ENCODE measurements at places on chromosomes 11 and 22.

DNA sequence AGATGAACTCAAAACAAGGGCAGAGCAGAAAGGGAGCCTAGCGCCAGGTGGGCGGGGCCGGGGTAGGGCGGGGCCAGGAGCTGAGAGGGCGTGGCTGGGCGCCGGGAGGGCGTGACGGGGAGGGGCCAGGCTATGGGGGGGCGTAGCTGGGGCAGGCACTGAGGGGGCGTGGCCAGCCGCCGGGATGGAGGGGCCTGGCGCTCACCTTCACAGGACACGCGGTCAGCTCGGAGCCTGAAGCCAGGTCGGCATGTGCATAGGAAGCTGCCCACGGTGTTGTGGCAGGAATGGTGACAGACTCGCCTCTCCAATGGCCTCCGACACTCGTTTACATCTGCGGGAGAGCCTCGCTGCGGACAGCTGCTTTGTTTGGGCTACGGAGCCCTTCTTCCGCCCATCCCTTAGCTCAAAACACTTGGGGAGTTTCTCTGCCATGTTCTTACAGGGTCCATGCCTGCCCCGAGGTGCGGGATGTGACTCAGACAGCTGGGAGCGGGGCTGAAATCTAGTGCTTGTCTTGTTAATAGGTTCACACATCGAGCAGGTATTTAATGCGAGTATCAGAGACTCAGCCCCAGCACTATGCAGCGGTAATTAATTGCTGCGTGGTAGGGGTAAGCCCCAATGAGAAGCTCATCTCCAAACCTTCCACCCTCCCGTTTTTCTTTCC lies 13.4 kb downstream of the VWCE start:
- no peak for DNase-seq

DNA sequence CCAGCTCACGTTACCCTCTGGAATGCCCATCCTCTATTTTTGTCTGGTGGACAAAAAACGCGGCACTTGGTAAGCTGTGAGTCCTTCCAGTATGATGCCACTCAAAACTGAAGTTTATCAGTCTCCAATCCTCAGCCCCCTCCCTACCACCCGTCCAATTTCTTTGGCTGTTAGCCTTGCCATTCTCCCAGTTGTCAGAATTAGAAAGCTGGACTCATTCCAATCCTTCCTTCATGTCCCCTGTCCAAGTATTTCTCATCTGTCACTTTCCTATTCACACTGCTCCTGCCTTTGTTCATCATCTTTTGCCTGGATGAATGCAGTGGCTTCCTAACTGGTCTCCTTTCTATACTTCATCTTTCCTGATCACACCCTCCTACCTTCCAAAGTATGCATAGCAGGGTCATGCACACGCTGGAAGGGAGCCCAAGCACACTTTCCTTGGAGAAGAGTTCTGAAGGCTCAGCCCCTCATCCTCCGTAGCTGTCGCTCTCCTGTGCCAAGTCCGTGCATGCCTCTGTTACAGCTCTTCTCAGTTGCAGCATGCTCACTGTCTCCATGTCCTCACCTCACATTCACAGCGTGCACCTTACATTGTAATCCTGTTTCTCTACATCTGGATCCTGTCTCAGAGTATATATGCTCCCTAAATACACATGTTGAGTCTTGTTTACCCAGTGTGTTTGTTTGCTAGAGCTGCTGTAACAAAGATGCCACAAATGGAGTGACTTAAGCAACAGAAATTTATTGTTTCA lies 19.4 kb downstream of the APLP2 start:
- DNase-seq, result no peak

DNA sequence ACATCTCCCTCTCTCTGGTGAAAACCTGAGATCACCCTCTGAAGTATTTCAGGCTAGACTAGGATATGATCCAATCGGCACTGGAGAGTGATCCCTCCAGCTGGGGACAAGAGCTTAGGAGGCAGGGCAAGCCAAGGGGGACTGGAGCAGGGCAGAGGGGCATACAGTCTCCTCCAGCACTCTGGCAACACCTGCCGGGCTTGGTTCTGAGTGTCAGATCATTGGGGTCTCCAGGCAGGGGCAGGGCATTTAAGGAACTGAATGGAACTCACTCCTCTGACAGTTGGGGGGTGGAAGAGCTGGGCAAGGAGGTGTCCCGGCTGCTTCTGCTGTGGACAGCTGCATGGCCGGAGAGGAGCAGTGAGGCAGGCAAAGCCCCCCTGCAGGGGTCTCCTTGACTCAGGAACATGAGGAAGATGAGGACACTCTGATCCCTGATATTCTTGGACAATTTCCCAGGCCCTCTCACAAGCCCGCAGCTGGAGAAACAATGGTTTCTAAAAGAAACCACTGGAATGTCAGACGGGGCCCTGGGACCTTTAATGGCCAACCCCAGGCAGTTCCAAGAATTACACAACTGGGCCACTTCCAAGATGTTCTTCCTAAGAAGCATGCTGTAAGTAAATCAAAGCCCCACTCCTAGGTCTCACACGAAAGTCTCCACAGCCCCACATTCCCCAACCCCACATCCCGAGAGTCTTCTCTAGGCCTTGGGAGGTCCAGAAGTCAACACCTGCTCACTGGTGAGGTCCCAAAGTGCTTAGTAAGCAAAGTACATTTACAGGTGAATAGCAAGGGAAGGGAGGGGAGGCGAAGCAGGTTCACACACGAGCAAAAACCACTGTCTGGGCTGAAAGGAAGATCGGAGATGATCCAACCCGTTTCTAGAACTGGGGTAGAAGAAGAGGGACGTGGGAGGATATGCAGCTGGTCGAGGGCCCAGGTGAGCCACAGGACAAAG lies 1.2 kb upstream of the CCDC86 start:
- DNase-seq, result no peak

GRCh38 chr22:46614025-46614931 lies 5.9 kb upstream of the GRAMD4 start:
- DNase-seq, result no peak

DNA sequence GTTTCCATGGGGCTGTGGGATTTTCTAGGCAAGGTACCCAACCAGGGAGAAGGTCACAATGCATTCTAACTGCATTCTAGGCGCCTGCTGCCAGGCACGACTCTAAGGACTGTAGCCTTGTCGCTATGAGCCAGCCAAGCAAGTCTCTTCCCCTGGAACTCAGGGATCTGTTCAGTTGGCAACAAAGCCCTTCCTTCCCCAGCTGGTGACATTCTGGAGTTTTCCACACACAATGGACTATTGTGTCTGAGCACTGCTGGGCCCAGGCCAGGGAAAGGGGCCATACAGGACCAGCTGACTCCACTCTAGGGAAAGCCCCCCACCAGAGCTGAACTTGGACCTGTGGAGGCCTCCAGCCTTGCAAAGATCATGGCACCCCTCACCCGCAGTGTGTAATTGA lies 116.8 kb downstream of the RRAS2 start:
- DNase-seq, result no peak

GRCh38 chr11:95081412-95081811 lies 8.2 kb upstream of the ENDOD1 start:
- DNase-seq, result no peak

GRCh38 chr11:59511675-59512074 lies 336 bp downstream of the OR4D9 start:
- DNase-seq, result no peak

- DNase-seq, result no peak
These were observed 590 bp downstream of the ATG13 start for GRCh38 chr11:46617972-46618314.

DNA sequence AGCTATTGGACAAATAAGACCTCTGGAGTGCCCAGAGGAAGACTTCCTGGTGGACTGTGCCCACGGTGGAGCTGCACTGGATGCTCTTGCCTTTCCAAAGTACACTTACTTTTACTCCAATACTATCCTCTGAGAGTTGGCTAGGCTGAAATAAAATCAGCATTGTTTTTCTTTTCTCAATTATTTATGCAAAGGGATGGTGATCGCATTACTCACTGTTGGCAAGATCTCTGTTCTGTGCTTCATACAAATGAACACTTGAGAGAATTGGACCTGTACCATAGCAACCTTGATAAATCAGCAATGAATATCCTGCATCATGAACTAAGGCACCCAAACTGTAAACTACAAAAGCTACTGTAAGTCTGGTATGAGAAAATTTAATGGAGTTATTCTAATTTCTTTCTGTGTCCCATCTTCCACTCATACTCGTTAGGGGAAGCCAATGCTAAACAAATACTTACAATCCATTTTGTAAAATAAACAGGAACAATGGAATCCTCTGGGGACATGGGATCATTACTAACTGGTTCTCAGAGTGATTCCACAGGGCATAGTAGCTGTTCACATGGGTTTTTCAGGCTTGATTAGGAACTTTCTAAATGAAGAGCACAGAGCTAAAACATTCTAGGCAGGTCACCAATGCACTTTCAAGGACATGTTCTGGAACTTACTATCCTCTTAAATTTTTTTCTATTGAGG lies 26.3 kb downstream of the NLRP14 start:
- no peak for DNase-seq

- DNase-seq, result no peak
These were observed 109.8 kb downstream of the BCR start for GRCh38 chr22:23289851-23290724.

DNA sequence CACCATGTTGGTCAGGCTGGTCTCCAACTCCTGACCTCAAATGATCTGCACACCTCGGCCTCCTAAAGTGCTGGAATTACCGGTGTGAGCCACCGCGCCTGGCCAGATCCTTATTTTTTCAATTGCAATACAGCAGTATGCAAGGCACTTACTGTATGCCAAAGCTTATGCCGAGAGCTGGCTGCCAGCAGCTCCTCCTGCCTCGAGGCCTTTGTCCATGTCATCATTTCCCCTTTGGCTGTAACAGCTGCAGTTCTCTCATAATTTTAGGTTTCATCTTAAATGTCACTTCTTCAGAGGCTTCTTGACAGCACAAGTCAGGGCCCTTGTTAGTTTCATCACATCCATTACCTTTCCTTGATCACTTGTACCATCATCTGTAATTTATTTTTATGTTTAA lies 1.5 kb upstream of the SREBF2 start:
- no peak for DNase-seq

- DNase-seq, result no peak
These were observed 10.3 kb downstream of the OR10D3 start for GRCh38 chr11:124193221-124194010.

DNA sequence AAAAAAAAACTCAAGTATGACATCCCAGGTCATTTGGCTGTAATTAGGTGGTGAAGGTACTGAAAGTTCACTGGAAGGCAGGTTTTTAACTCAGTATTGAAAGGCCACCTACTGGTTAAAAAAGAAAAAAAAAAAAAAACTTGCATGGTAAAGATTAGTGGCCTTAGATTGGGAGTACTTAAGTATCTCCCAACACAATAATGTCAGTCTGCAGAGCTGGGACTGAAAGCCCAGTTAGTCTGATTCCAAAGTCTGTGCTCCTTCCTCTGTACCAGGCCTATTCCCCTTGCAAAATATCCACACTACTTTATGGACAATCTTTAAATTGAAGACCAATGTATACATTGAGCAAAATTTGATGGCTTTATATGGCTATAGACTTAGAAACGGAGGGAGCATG lies 85.5 kb downstream of the NOX4 start:
- no peak for DNase-seq

DNA sequence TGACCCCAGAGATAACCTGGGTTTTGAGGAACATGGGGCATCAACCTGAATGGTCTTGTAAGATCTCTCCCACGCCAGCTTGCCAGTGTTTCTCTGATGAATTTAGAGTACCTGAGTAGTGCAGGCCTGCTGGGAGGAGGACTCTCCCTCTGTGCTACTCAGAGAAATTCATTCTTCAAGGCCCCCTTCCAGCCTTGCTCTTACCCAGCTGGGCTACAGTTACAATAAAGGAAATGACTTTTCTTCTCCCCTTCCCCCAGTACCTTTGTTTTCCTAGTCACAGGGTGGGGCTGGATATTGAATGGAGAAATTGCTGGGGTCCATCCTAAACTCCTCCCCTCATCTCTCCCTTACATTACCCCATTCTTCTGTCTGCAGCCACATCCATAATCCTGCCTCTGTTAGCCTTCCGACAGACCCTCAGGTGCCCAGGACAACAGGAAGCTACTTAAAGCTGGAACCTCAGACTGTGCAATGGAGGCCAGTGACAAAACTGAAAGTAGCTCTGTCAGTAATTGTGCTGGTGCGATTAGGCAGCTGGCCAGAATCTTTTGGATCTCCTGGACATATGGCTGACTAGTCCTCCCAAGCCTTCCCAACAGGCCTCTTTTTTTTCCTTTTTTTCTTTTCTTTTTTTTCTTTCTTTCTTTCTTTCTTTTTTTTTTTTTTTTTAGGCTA lies 17.4 kb downstream of the LIMK2 start:
- DNase-seq, result no peak

- DNase-seq, result no peak
These were observed 2.5 kb downstream of the CRKL start for GRCh38 chr22:20919718-20920117.

- no peak for DNase-seq
These were observed 12.7 kb upstream of the EMID1 start for GRCh38 chr22:29193021-29193420.

DNA sequence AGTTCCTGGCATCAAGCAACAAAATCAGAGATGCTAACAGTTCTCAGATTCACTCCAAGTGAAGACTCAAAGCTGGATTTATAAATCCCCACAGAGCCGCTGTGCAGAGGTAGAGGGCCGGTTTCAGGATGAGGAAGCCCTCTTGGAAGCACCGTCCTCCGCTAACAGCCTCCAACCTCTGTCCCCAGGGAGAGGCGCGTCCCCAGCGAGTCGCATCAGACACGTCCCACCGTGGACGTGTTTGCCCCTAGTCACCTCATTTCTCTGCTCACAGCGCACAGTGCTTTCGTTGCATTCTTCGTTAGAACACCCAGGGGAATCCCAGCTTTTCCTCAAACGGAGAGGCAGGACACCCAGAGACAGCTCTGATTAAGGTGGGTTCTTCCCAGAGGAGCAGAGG lies 642.9 kb downstream of the BRD1 start:
- no peak for DNase-seq

DNA sequence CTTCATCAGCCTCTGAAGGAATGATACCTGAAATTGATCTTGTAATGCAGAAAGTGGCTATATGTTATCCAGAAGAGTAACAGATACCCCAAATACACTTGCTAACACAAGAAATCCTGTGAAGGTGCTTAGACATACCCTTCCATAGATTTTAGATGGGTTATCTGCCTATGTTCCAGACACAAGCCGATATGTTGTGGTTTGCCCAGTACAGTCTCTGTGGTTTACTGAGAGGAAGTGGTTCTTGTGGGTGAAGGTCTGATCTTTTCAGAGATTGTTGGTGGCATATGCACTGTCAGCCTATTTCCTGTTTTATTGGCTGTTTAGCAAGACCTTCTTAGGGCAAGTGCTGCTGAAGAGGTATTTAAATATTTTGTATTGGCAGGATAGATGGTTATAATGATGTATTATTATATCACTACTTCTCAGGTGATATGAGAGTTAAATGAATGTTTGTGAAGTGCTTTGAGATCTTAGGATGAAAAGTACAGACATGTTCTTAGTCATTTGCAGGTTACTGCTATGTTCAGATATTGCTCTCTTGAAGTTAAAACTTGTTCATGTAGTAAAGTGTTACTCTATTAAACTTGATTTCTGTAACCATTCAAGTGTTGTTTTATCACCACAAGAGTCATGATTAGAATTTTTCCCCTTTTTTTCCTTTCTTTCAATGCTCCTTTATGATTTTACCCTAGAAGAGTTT lies 8.2 kb downstream of the ARHGEF12 start:
- DNase-seq, result no peak
